ENCODE measurements at places on chromosomes 12 and 14.

- DNase-seq: no peak
Measured at GRCh38 chr12:6753772-6754356, 923 bp upstream of the MLF2 start.

- no peak for DNase-seq
Measured at GRCh38 chr12:27732281-27732680, 21.6 kb downstream of the MRPS35 start.

- no peak for DNase-seq
Measured at GRCh38 chr14:69313176-69313575, 53.2 kb downstream of the GALNT16 start.

DNA sequence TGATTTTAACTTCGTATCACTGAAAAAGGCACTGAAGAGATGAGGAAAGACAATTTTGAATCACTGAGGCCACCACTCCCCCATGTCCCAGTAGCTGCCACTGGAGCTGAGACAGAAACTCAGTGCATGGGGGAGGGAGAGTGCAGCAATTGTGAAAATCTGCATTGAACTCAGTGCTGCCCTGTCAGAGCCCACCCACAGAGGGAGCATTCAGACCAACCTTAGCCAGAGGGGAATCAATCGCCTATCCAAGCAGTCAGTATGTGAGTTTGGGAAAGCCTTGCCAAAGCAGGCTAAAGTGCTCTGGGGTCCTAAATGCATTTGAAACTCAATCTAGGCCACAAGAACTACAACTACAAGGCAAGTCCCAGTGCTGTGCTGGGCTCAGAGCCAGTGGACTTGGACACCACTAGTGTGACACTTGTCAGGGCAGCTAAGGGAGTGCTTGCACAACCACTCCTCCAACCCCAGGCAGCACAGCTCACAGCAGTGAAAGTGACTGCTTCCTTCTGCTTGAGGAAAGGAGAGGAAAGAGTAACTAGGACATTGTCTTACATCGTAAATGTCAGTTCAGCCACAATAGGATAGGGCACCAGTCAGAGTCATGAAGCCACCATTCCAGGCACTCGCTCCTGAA, 13.3 kb downstream of the RNASE3 start:
- no peak for DNase-seq

- no peak for DNase-seq
Measured at GRCh38 chr12:112463478-112463877, 44.7 kb downstream of the PTPN11 start.

DNA sequence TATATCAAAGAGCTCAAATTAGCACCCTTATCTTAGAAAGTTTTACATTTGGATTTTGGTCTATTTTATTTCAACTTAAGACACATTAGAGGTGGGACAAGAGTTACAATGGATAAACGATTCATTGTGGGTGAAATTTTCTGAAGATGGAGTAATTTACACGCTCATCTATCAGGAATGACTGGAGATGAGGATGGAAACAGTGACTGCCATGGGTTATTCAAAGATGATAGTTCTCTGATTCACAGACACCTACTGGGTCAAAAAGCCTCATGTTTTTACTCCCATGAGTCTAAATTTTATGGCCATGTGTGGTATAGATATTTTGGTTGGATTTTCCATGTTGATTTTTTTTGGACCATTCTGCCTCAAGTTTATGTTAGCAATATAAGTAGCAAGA, 22.1 kb downstream of the SAMD4A start:
- no peak for DNase-seq

- no peak for DNase-seq
Measured at GRCh38 chr12:43151441-43151981, 400.5 kb downstream of the ADAMTS20 start.
